GM23338 (cell line): ENCODE measurements at places on chromosomes 11 and 22.

DNA sequence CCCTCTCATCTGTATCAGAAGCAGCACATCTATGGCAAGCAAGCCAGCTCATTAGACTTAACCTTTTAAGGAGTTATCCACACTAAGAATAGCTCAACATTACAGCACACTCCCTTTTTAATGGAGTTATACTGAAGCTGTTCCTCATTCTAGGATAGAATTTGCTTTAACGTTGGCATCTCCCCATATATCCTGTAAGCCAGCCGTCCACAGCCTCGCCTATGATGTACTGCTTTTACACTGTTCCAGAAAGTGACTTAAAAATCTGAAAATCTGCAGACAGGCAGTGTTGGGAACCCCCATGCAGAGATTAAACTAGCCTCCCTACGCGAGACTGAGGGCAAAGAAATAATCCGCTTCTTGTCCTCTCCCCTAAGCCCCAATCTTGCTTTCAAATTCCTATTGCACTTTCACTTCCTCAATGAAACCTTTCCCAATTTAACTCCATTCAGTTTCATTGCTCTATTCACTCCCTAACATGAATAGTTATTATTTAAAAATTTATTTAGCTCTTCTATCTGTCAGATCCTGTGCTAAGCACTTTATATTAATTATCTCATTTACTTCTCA lies 225.0 kb downstream of the BLID start:
- no peak for DNase-seq

GRCh38 chr11:7889985-7890384 lies 41.1 kb downstream of the OR10A6 start:
- DNase-seq: no peak

DNA sequence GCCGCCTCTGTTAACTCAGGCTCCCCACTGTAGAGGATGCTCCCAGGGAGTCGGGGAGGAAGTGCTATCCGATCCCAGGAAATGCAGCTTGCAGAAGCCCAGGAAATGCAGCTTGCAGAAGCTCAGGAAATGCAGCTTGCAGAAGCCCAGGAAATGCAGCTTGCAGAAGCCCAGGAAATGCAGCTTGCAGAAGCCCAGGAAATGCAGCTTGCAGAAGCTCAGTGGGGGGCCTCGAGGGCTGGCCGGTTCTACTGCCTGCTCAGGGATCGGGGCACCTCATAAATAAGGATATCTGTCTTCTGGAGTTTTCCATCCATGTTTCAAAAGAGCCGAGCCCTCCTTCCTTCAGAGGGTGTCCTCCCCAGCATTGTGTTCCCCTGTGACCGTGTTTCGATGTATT lies 25.1 kb upstream of the SMIM38 start:
- peak; percentile 22 for DNase-seq

- DNase-seq: no peak
Measured at GRCh38 chr22:46574438-46574992, 37.1 kb upstream of the CELSR1 start.

DNA sequence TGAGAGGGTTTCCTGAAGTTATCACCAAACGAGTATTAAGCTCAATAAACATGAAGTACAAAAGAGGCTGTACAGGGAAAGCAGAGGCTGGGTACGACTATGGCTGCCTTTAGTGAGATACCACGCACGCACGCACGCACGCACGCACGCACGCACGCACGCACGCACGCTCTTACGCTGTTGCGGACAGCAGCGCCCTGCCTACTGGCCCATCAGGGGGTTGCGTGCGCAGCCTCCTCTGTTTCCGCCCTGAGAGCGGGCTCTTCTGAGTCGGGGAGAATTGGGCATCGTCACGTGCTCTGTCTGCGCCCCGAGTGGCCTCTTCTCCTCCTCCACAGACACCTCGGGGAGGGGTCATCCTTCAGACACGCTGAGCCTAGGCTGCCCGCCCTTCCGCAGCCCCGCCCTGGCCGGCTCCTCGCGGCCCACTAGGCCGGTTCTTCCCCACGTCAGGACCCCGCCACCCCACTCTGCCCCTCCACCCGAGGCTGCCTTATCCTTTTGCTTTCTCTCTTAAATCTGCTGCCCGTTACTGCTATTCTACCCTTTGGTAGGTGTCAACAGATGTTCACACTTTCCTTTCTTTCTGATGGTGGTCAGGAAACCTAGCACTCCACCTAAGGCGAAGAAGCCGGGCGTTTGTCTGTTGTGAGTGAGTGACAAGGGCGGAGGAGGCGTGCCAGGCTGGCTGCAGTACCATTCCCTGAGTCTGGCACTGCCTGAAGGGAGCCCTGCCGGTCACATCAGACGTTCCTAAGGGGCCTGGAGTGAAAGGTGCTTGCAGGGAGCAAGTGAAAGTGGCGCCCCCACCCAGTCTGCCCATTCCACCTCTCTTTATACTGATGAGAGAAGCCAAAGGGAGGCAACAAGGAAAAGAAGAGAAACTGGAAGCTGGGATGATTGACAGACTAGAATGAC lies 300.4 kb upstream of the B3GAT1 start:
- DNase-seq: peak; percentile 16

DNA sequence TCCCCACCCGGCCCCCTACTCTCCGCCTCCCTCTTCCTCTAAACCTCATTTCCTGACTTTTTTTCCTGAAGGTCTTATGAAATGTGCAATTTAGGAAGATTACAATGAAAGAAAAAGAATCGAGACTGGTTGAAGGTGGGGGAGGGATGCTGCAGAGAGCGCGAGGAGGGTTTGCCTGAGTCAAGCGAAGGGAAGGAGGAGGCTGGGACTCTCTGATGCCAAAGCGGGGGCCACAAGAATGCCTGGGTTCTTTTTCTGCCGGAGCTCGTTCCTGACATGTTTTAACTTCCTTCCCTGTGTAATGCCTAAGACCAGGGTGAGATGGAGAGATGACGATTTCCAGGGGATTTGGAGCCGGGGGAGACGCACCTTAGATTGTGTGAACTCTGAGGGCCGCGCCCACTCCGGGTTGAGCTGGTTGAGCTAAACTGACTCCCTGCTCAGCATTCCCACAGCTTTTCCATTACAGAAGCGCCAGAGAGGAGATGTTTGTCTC lies 270.5 kb upstream of the SORL1-AS1 start:
- peak; percentile 64 for DNase-seq

DNA sequence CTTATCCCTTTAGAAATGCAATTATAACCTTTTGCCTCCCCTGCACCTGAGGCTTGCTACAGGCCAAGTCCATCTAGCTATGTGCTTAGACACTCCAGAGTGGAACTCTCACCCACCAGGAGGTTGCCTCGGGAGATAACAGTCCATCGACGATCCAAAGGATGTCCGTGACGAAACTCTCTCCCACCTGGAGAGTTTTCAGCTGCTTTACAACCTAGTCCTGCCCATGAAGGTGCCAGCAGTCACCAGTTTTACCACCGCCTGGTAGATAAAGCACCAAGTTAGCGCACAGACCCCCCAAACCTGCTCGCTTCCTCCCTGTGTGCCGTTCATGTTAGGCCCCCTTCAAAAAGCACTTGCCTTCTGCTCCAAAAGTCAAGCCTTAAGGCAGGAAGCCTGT lies 53.1 kb upstream of the SHISAL1 start:
- no peak for DNase-seq

- no peak for DNase-seq
Measured at GRCh38 chr11:21552911-21553310, 640.0 kb upstream of the ANO5 start.

- DNase-seq: peak; percentile 57
Measured at GRCh38 chr22:43151251-43152002, at the start of gene TSPO. TSPO (plus strand) TSS chr22:43151559; CDS start chr22:43159239, 7,680 bp downstream.

- DNase-seq: no peak
Measured at GRCh38 chr22:39332441-39333064, 13.1 kb upstream of the RPL3 start.

DNA sequence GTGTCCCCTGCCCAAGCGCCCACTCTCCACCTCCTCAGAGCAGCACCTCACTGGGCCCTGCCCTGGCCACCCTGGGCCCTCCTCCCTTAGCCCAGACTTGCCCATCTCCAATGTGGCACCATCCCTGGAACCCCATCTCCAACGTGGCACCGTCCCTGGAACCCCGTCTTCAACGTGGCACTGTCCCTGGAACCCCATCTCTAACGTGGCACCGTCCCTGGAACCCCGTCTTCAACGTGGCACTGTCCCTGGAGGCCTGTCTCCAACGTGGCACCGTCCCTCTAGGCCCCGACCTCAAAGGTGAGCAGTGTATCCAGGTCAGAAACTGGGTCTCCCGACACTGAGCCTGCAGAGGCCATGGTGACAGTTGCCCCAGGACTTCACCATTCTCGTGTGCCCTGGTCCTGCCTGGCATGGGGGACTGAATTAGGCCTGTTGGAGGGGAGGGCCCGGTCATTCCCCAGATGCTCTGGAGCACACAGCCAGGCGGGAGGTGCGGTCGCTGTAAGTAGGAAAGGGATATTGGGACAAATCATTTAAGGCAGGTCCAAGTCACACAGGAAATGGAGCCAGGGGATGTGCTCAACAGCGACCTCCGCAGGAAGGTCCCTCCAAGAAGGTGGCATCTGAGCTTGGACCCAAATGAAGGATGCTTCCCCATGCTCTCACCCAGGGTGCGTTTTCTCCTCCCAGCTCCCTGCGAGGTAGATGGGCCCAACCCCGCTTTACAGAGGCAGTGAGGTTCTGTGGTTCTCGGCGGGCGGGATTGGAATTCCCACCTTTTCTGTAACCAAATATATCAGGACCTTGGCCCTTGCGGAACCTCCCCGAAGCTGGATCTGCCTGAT lies 2.4 kb upstream of the CTSD start:
- DNase-seq: peak; percentile 78

- DNase-seq: no peak
Measured at GRCh38 chr11:108983636-108984420, 319.0 kb downstream of the DDX10 start.

- no peak for DNase-seq
Measured at GRCh38 chr11:61345954-61346843, 13.2 kb downstream of the TKFC start.

DNA sequence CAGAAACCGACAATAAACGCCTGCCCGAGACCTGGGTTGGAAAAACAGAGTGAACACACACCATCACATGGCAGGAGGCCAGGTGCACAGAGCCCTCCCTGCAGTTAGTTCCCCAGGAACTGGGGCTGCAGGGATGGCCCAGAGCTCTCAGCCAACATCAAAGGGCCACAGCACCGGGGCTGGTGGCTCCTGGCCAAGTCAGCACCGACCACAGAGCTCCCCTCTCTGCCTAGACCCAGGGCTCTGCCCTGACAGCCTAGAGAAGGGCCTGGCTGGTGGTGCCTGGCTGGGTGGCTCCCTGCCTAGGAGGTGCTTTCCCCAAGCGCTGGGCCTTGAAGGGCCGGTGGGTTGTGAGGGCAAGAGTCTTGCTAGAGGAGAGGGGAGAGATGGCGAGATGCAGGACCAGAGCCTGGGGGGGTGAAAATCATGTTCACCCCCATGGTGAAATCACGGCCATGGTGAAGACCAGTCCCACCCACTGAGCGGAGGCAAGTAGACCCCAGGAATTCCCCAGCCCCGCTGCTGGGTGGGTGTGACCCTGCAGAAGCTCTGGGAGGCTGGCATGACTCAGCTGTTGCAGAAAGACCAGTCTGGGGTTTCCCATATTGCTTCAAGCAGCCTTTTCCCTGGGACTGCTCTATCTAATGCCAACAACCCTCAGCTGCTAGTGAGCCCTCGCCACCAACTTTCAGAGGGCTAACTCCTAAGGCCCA lies 7.2 kb upstream of the BID start:
- no peak for DNase-seq

DNA sequence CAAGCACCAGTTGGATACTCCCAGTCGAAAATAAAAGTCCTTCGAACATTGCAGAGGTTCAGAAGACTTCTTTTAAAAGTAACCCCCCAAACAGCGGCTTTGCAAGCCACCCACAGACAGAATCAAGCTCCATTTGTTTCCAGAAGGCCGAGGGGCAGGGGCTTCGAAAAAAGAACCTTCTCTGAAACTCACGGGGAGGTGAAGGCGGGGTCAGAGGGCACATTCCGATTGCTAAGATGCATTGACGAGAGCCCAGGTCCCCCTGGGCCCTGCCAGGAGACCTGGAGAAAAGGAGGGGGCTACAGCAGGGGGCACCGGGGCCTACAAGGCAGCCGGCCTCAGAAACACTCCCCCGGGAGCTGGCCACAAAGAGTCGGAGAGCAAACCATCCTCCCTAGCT lies 306.8 kb downstream of the MN1 start:
- peak; percentile 32 for DNase-seq

- DNase-seq: no peak
Measured at GRCh38 chr11:112778091-112778876, 182.9 kb upstream of the NCAM1 start.

GRCh38 chr11:45872651-45873356 lies 12.6 kb upstream of the MAPK8IP1 start:
- peak; percentile 95 for DNase-seq

DNA sequence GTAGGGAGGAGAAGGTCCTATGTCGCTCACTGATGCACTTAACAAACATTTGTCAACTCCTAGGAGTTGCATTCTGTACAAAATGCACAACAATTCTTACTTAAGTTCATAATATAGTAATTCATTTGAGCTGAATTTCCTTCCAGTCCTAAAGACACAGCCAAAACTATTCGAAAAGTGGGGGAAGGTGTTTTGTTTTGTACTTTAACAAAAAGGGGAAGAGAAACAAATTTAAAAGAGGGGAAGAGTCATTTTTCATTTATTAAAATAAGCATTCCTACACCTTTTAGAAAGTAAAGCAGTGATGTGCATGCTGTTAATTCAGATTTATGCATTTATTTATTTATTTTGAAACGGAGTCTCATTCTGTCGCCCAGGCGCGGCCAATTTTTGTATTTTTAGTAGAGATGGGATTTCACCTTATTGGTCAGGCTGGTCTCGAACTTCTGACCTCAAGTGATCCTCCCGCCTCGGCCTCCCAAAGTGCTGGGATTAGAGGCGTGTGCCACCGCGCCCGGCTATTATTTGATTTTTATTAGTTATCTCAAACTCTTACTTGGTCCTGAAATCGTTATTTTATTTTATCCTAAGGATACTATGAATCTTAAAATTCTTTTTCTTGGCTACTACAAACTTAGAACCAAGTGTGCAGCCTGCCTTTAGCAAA lies 1.1 kb upstream of the FANCF start:
- DNase-seq: no peak

DNA sequence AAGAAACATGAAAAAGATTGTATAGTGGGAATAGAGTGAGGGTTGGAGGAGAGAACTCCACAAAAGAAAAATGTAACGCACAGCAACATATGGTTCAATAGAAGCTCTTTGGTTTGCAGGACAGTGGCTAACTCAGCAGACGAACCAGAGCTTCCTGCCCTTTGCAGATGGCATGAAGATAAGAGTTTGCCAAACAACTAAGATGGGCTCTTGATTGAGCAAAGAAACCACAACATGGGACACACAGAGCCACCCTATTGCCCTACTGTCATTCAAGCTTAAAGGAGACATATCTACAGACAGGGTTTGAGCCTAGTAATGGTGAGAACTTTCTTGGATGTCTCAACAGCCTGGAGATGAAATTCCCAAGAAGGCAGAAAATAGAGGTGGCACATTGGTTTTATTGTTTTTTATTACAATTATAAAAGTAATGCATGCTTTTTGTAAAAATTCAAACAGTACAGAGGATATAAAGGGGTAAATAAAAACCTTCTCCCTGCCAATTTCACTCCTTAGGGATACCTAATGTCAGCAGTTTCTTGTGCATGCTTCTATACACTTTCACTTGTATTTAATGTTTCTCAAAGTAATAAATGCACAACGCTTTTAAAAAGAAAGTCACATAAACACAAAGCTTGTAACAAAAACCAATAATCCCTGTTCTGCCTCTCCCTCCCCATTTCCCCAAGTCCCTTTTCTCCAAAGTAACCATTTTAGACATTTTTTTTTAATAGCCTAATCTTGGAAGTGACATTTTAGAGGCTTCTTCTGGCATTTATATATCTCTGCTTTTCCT lies 63.7 kb downstream of the COPB1 start:
- no peak for DNase-seq

- DNase-seq: no peak
Measured at GRCh38 chr22:46086577-46087335, 63.6 kb upstream of the PPARA start.

- DNase-seq: peak; percentile 69
Measured at GRCh38 chr11:19241260-19242178, 774 bp upstream of the E2F8 start.
